ENCODE measurements at places on chromosomes 3 and 15. TPM values are rescaled to one million over a fixed set of nuclear protein-coding genes. Genes with fewer than 3 reads are reported as not detected.

Gene NPAP1
- total RNA-seq, result not detected

Gene PLOD2
- total RNA-seq, result 43.3 TPM

Gene BNC1
- total RNA-seq, result 1.1 TPM

Gene CKMT1B
- not detected for total RNA-seq

Gene LRRC2
- 2.0 TPM for total RNA-seq

Gene CNTN6
- total RNA-seq, result not detected

Gene ROPN1
- total RNA-seq, result 19.6 TPM

Gene MAPK6
- total RNA-seq, result 61.7 TPM

Data from melanocyte of skin (primary cell).